ENCODE measurements at places on chromosomes 7 and 10.
A peak's percentile ranks its signal among the peaks of the same experiment; 100 is the strongest.

GRCh38 chr7:31761646-31762045 lies 74.6 kb downstream of the PPP1R17 start:
- DNase-seq: no peak

GRCh38 chr10:23081221-23081750 lies 14.1 kb upstream of the MSRB2 start:
- DNase-seq: no peak

DNA sequence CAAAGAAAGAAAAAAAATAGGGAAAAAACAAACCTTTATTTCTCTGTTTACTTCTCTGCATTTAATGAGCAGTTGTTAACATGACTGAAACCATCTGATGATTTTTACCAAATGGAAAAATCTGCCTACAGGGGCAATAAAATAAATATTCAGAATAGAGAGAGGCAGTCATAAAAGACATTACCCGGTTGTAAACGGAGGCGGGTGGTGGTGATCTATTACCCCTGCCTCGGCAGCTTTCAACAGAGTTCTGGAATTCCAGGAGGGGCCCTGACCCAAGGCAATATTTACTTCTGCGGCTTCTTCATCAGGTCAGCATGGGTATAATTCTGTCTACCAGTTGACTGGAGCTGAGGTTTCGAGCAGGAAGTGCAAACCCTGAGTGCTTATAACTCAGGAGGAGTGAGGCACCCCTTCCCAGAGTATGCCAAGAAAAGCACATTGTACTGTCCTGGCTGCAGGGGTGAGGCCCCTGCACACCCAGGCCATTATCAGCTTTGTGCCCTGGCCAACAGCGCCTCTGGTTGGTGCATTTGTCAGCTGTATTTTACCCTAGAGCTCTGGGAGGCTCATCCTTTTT lies 8.2 kb upstream of the CXCL12 start:
- no peak for DNase-seq

DNA sequence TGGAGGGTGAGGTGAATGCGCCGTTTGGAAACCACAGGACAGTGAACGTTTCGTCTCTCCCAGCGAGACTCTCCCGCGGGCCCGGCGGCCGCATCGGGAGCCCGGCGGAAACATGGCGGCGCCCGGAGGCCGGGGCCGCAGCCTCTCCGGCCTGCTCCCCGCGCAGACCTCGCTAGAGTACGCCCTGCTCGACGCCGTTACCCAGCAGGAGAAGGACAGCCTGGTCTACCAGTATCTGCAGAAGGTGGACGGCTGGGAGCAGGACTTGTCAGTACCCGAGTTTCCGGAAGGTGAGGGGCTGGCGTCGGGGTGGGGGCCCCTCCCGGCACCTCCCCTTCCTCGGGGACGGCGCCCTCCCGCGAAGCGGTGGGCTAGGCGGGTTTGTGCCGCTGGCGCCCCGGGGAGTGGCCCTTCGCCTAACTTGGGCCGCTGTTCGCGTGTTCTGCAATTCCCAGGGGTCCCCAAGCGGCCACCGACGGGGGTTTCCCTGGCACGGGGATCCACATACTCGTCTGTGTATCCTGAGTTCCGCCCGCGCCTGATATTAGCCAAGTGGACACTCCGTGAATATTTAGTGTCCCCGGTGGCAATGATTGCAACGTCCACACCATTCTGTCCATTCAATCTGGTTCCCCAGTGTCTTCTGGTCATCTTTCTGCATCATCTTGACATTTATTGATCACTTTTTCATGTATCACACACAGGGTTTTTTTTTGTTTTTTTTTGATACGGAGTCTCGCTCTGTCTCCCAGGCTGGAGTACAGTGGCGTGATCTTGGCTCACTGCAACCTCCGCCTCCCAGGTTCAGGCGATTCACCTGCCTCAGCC lies 514 bp downstream of the NHLRC2 start:
- DNase-seq: peak; percentile 16

- DNase-seq: peak; percentile 50
These were observed 707 bp upstream of the GHITM start for GRCh38 chr10:84138478-84139125.

DNA sequence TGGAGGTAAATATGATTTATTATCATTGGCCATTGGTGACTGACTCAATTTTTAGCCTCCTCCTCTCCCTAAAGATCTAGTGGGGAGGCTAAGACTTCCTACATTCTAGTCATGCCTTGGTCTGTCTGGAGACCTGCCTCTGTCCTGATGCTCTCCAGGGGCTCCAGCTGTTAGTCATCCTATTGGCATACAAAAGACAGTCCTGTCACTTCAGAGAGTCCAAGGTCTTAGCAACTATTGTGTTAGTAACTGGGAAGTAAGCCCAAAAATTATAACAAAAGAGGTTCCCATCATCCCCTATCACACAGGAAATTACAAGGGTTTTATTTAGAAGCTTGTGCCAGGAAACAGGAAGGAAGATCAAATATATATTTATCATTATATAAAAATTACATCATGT lies 400.6 kb upstream of the VSTM2A start:
- no peak for DNase-seq

GRCh38 chr7:64883113-64883905 lies 19.8 kb upstream of the ZNF273 start:
- no peak for DNase-seq

DNA sequence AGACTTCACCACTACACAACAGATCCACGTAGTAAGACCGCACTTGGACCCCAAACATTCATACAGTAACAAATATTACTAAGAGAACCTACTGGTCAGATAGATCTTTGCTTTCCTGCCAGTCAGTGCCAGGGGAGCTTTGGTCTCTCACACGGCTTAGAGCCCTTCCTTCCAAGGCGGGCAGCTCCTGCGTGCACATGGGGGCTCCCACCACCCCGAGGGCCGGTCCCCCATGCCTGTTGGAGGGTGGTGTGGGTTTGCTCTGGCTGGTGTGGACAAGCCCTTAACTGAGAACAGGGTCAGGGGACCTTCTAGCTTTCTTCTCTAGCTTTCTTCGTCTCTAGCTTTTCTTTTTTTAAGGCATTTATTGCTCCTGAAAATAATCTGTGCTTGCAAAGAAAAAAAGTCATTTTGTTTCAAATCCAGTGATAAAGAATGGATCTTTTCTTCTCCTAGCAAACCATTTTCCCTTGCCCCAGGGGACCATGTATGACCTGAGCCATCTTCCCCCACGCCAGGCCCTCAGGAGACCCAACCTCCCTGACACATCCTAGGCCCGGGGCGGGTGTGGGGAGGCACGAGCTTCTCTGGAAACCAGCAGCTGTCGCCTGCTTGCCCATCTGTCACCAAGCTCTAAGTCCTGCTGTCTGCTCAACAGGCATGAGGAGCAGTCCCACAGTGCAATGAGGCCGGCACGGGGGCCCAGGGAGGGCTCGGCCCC lies 591.1 kb downstream of the PTPRN2 start:
- no peak for DNase-seq

DNA sequence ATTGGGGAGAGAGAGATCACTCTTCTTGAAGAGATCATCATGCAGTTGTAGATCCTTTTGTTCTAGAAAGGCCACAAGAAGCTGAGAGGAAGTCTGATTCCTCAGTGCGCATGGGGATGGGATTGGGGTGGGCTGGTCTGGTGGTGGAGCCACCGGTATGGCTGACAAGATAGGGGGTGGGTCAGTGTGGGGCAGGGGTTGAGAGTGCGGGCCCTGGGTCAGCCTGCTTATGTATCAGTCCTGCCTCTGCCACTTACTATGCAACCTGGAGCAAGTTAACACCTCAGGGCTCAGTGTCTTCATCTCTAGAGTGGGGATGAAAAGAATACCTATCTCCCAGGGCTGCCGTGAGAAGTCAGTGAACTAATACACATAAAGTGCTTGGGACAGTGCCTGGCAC lies 8.0 kb downstream of the SMARCD3 start:
- DNase-seq: no peak

DNA sequence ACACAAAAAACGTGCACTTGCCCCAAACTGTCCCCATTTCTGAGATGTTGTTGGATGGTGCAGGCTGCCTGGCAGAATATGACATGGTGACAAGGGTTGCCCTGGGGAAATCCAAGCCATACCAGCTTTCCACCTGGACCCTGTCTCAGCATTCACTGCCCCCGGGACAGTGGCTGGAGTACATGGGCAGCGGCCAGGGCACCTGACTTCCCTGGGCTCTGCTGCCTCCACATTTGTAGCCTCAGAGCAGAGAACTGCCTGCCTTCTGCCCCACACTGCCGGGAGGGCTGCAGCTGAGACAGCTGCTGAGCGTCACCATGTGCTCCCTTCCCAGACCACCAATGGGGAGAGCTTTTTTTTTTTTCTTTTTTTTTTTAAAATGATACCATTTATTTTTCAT lies 222.9 kb upstream of the ZNF32 start:
- DNase-seq: no peak

DNA sequence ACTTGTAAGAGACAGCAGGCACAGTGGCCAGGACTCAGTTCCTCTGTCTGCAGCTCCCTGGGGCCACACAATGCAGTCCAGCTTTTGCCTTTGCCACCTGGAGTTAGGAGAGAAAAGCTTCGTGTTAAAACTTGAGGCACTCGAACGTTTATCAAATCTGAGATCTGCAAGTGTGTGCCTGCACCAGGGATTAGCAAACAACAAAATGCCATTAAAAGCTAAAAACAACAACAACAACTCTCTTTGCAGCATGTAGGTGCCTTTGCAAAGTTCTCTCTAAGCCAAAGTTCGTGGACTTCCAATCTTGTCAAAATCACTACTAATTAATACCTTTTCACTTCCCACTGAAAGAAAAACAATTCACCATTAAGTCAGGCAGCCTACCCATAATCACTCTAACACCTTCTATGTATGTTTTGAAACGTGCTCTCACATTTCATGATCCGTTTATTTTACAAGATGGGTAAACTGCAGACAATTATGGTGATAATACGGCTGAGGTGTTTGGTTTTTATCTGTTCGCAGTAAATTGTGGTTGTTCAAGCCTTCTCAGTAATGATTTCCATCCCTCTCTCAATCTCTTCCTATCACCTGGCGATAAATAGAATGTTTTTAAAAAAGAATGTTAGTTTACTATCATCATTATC lies 36.2 kb upstream of the SDK1 start:
- DNase-seq: no peak

DNA sequence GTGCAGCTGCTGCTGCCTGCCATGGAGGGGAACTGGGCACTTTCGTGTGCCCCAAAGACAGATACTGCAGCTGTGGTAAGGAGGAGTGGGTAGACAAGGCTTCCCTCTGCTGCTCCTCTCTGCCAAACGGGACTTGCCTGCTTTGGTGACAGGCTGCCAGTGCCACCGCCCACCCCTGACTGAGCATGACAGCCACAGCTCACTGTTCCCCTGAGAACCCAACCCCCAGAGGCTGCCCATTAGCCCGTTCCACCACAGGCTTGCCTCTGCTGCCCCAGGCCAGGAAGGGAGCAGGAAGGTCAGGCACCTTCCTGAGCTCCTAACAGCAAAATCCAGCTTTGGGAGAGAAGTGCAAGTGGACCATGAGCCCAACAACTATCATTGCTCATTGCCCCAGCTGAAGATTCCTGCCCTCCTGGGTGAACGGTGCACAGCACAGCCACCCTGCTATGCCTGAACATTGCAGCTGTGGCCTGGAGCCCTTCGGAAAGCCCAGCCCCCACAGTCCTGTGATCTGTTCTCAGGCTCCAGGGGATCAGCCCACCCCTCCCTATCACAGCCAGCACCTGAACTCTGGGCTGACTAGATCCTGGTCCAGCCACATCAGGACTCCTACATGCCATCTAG lies 58.7 kb upstream of the ANTXRL start:
- no peak for DNase-seq

- no peak for DNase-seq
These were observed 16.8 kb upstream of the TSPAN12 start for GRCh38 chr7:120874722-120875121.

- DNase-seq: no peak
These were observed 4.7 kb upstream of the LMBR1 start for GRCh38 chr7:156897673-156898072.

DNA sequence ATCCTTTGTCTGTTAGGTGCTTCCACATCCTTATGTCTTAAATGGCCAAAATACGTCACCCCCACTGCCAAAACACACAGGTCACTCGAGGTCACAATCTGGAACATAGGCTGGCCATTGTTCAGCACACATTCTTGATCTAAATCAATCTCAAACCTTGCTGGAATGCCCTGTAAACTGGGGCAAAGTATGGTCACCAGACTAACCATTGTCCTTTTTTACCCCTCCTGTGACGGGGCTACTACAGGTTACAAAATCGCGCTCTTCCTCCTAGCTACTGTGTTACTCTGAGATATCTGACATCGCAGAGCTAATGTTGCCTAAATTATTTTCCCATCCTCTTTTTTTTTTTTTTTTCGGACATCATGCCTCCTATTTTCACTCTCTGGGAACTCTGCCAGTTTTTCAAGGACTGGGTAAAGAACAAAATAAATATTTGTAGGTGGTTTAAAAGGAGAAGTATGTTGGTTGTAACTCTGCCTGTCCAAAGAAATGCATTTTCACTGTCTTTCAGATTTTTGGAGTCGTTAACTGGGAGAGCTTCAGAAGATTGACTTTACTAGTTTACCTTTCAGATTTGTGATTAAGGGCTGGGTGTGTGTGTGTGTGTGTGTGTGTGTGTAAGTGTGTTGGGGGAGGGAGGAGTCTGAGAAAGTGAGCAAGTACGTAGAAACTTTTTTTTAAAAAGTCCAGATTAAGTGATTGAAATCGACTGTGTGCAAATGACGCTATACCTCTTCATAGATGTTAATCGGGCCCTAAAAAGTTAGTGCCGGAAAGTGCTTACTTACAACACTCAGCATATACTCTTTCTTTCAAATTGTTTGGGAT lies 942 bp upstream of the KIAA1217 start:
- DNase-seq: no peak

GRCh38 chr7:157611341-157611740 lies 274.5 kb downstream of the DNAJB6 start:
- DNase-seq: no peak

DNA sequence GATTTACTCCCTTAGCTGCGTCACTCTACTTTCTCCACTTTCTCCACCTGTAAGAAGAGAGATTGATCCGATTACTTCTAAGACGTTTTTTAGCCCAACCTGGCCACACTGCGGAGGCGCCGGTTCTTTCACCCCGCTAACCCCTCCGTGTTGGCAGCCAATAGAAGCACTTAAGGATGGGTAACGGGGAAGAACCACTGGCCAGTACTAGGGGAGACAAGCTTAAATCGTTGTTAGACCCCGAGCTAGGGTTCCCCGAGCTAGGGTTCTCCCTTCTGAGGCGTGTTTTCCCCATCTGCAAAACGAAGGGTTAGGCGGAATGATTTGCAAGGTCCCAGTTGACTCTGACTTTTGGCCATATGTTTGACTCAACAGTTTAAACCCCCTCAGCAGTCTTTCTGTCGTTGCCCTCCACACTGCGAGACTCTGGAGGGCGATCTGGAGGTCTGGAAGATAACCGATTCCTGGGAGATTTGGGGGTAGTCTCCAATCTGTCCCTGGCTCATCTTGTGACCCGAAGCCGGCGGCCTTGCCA lies 644 bp downstream of the UMAD1 start:
- DNase-seq: no peak

DNA sequence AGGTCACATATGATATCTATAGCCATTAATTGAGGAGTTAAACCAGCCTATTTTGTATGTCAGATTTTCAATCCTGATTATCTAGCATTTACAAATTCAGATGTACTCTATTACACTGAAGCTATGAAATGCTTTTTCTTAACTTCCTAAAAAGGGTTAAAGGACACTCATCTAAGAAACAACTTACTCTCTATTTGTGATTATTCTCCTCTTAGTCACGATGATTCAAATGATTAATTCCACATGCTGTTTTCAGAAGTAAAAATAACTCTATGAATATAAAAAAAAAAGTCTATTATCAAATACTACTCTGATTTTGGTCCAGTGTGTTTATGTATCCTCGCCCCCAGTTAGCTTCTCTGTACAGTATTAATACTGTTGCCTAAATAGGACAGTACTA lies 1199.9 kb downstream of the GATA3 start:
- DNase-seq: no peak

GRCh38 chr7:102044984-102045673 lies 227.7 kb downstream of the CUX1 start:
- no peak for DNase-seq
